ENCODE measurements at places on chromosomes 7 and 10. TPM values are rescaled to one million over a fixed set of nuclear protein-coding genes. Genes with fewer than 3 reads are reported as not detected.
A peak's percentile ranks its signal among the peaks of the same experiment; 100 is the strongest.

Gene PDK4
- total RNA-seq, result 3.1 TPM

Gene CYP2C8
- 0.17 TPM for total RNA-seq

- no peak for DNase-seq
- H3K4me3 ChIP-seq, result peak overlapping the region; percentile 83
- H3K27ac ChIP-seq, result peak overlapping the region; percentile 56
Measured at GRCh38 chr10:31926765-31927564, 1.7 kb downstream of the ARHGAP12 start.

Gene AKR1C4
- total RNA-seq, result not detected

Gene HOXA4
- total RNA-seq, result 0.51 TPM

DNA sequence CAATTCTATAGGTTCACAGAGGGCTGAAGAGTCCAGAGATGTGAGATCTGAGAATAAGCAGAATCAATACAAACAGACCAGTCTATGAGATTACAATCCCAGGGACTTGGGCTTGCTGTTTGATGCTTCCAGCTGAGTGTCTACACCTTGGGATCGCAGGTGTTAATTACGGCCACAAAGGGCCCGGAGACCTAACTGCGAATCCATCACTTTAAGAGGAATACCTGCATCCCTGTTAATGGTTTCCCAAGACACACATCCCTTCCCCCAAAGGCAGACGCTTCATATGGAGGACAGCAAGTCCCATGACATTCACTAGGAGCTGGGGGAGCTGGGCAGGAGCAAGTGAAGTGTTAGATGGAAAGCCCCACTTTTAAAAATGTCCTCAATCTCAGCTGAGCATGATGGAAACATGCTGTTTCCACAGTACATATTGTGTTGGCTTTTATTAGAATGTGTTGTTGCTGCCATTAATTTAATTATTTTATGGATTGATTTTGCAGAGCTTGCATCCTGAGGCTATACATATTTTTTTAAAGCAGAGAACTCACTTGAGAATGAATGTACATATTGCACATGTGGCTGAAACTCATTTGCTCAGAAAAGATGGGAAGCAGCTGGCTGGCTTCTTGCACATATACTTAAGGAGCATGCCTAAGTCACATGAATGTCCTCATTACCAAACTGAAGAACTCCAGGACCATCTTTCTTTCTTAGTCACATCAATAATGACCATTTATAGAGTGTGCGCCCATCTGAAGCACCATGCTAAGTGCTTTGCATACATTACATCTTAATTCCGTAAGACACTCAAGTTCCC, 151.3 kb downstream of the NEBL start:
- no peak for DNase-seq
- no peak overlapping the region for H3K27ac ChIP-seq
- H3K4me3 ChIP-seq, result no peak overlapping the region

- no peaks in the 10 kb centered on the region for H3K36me3 ChIP-seq
- H3K4me3 ChIP-seq, result no peak overlapping the region
- no peak for DNase-seq
- no peaks in the 10 kb centered on the region for H3K27me3 ChIP-seq
- H3K27ac ChIP-seq, result no peak overlapping the region
Measured at GRCh38 chr10:3666525-3667302, 118.3 kb downstream of the KLF6 start.

Data from fibroblast of lung (primary cell).